ENCODE measurements at places on chromosomes 4 and X.

DNA sequence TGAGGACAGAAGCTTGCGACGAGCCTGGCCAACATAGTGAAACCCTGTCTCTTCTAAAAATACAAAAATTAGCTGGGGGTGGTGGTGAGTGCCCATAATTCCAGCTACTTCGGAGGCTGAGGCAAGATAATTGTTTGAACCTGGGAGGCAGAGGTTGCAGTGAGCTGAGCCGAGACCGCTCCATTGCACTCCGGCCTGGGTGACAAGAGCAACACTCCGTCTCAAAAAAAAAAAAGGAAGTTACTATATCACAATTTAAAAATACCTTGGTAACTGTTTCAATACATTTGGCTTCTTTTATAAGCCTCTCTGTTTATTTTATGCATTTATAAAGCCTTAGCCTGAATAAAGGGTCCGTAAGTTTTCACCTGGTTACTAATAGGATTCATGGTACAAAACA is 46.6 kb upstream of the CHRNA9 start:
- DNase-seq: no peak

DNA sequence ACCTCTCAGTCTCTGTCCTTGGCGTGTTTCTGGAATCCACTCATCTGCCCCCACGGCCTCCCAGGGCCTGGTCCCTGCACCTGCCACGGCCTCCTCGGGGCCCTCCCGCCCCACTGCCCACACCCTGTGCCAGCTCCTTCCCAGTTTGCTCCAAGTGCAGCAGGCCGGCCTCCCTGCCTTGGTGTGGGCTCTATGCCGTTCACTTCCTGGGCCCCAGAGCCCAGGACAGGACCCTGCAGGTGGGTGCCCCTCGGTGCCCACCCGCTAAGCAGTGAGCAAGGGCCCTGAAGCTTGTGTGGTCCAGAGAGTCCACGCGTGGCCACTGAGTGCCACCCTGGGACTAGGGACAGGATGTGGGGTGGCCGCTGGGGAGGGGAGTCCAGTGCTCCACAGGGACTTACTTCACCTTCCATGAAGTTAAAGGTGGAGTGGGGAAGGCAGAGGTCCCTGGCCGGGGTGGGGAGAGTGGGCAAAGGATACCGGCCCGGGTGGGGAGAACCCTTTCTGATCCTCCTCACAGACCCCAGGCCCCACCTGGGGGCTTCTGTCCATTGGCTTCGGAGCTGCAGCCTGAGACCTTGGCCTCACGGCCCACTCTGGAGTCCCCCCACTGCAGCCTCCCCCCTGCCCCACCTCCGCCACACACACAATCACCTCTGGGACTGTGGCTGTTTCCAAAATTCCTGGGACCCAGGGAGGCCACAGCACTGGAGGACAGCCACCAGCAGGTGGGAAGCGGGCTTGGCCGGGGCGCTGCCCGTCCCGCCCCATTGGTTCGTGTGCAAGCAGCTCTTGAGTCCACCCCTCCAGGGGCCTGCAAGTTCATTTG is 60.0 kb upstream of the NKX1-1 start:
- DNase-seq: no peak

DNA sequence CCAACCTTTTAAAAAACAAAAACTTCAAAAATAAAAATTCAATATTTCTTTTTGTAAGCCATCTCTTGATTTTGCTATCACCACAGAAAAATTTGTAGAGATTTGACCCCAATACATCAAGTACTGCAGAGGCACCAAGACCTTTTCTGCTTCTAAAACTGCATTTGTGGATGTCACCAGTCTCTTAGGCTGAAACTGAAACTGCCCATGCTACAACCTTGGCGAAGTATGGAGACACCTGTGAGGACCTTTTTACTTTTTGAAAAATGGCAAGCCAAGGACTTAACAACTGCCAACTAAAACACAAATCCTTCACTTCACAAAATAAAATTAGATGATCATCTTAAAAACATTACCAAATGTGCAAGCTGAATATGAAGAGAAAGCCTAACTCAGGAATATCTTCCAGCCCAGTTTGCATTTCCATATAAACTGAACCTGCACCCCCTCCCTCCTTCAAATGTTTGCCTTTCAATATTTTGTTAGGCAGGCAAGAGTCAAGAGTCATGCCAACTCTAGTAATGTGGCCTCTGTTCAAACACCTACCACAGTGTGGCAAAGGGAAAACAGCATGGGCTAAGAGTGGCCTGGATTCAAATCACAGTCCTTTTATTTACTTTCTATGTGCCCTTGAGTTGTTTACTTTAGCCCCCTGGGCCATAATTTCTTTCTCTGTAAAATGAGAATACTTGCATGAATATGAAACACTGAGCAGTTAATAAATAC is 389.4 kb downstream of the OPHN1 start:
- no peak for DNase-seq

DNA sequence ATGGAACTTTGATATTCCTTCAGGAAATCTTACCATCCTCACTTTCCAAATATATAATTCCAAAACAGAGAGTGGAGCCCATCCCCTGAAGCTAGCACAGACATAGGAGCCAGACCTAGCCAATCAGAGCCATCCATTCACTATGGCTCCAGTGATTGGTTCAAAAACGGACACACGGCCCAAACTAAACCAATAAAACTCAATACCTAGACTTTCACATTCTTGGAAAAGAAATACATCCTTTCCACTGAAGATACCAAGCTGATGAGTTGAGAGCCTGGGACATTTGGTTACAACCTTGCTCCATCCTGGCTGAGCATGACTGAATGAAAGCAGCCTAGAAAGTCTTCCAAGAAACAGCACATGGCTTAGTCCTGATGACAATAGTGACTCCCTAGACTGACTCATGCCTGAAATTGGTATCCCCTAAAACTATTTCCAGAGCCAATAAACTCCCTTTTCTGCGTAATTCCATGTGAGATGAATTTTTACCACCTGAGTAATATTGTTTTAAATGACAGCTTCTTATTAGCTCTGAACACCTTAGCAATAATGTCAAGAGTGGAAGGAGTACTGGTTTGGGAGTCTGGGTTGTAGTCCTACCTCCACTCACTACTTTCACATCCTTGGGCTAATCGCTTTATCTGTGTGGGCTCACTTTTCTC is 189.6 kb upstream of the LNX1 start:
- DNase-seq: no peak

- no peak for DNase-seq
Observed at GRCh38 chrX:12956704-12957534, 18.0 kb upstream of the TMSB4X start.

- DNase-seq: no peak
Observed at GRCh38 chr4:38236003-38236402, 275.8 kb downstream of the PTTG2 start.

- no peak for DNase-seq
Observed at GRCh38 chr4:147991543-147992283, 259.8 kb downstream of the ARHGAP10 start.

- no peak for DNase-seq
Observed at GRCh38 chr4:86107112-86107511, 252.7 kb downstream of the MAPK10 start.

DNA sequence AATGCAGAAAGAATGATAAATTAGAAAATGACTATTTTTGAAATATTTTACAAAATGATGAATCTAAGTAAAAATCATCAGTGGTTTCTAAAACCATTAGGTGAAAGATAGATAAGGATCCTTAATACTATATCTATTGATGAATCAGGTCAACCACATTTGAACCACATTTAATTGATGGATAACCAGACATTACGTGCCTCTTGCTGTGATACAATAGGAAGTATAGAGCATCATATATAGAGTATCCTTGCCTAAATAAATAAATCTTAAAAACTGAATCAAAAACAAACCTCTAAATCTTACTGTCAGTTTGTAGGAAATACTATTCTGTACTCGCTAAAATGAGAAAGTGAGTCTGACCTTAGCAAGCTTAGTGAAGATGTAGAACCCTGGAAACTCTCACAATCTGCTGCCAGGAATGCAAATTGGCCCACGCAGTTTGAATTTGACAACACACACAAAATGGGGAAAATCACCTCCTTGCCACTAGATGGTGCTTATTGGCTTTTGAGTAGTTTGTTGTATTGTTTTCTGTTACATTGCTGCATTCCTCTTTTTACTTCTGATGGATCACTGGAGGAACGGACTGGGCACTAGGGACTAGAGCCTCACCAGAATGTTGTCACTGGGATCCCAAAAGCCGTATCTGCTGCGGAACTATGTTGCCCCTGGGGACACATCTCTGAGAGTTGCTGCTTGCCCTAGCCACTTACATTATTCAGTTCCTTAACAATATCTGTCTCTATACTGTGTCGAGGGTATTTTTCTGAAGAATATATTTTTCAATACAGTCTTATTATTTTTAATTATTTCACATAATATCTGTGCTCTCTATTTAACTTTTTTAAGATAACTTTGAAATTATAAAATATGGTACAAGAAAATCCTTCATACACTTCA is 25.4 kb upstream of the SLAIN2 start:
- DNase-seq: no peak

GRCh38 chr4:113499696-113500095 is 261.8 kb downstream of the CAMK2D start:
- no peak for DNase-seq
